ENCODE measurements at places on chromosomes 16 and 17.

DNA sequence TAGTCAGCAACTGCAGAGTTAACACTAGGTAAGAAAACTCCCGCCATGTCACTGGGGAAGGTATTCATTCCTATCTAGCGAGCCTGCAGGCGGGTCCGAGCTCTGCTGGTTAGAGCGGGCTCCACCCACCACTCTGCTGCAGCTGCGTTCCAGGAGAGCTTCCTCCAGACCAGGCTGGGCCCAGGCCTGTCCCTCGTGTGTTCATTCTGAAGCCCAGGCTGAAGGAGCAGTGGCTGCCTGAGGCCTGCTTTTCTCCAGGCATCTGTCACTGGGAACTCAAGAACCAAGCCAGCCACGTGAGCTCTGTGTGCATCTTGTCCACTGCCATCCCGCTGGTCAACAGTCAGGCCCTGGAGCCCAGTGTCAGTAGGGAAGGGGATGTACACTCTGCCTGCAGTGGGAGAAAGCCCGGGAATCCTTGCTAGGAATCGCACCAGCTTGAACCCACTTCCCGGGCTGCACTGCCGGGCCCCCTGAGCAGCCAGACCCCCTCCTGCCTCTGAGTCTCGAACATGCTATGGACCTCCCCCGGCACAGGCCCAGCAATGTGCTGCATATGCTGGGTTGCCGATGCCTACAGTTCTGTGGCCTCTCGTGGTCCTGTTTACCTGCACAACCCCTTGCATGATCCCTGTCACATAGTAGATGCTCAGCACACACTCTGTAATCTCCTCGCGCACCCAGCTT, 51.0 kb upstream of the ENPP7 start:
- no peak for DNase-seq

DNA sequence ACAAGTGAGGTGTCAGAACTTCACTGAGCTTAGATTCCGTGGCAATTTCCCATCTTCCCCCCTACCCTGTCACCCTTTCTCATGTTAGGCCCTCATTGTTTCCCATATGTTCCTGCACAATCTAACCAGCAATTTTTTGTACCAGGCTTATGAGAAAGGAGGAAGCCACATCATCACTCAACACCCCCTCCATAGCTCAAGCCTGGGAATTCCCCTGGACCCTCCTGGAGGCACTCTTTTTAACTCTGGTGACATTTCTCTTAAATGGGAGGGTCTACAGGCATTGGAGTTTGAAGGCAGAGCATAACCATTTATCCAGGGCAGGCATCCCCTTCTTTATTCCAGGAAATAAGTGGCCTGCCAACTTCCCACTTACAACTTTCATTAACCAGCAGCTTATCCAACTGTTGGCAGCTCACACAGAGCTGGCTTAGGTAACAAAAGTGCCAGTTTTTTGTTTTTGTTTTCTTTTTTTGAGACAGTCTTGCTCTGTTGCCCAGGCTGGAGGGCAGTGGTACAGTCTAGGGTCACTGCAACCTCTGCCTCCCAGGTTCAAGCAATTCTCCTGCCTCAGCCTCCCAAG, 10.4 kb upstream of the GLG1 start:
- no peak for DNase-seq

DNA sequence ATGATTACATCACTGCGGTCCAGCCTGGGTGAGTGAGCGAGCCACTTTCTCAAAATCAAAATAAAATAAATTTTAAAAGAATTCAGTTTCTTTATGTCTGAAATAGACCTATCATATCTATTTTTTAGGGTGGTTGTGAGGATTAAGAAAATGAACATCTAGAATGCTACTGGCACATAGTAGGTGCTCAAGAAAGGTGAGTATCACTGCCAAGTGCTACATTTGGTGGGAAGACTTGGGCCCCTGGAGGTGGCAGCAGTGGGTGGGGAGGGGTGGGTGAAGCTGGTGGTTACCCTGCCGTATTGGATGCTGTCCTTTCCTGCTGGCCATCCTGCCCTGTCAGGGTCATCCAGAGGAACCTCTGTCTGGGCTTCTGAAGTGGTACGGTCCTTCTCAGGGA, 50.3 kb downstream of the ABCC6 start:
- no peak for DNase-seq

DNA sequence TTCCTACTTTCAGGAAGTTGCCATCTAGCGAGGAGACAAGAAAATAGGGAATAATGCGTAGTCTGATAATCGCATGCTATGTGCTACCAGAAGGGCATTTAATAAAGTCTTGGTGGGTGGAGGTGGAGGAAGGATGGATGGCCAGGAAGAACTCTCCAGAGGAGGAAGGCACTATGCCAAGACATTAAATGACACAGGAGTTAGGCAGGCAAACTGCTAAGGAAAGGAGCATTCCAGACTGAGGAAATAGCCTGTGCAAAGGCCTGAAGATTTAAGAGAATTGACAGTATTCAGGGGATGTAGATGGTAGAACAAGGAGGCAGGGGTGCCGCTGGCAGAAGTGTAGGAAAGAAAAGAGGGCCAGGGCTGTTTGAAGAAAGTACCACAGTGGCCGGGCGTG, 19.3 kb upstream of the ARHGAP44 start:
- DNase-seq: no peak

DNA sequence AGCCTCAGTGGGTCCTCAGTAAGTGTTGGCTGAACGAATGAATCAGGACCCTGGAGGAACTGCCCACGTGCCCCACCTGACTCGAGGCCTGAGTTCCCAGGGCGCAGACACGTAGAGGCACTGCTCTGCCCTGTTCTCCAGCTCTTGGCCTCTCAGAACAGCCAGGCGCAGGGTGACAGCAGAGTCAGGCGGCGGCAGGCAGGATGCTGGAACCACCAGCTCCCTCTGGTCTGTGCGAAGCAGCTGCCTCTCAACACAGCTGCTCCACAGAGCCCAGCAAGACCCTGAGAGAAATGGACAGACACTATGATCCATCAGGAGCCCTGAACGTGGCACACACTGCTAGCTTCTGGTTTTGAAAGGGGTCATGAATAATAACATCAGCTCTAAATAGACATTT, 53.1 kb upstream of the BCO1 start:
- no peak for DNase-seq

GRCh38 chr16:47063011-47063724, 80.6 kb downstream of the NETO2 start:
- DNase-seq: no peak

Data from ACHN (cell line).